ENCODE measurements at places on chromosomes 6 and 20.

DNA sequence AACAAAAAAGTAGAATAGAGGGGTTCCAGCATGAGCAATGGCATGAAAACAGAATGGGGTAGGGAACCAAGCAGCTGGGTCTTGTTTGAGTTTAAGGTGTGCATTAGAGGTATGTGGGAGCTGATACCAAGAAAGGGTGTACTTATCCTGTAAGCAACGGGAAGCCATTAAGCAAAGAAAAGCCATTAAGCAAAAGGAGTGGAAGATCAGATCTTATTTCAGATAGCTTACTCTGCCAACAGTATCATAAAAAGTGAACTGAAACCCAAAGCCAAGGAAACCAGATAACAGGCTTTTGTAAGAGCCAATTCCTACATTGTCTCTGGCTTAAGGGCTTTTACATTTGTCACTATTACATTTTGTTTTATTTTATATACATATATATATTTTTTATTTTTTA lies 21.3 kb upstream of the BEND6 start:
- no peak for DNase-seq

GRCh38 chr20:481167-481566 lies 18.8 kb upstream of the TBC1D20 start:
- DNase-seq: no peak

DNA sequence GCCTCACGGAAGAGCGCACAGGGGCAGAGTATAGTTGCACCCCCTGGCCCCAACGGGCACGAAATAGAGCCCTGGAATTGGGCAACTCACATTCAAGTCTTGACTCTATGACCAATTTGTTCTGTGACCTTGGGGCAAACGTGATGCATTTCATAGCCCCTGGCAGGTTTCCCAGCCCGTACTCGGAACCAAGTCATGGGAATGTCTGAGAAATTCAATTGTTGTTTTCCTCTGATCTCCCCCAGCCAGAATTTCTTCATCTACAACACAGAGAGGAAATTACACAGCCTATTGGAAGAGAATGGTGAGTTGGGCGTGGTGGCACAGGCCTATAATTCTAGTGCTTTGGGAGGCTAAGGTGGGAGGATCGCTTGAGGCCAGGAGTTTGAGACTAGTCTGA lies 322.3 kb upstream of the SULF2 start:
- DNase-seq: no peak

DNA sequence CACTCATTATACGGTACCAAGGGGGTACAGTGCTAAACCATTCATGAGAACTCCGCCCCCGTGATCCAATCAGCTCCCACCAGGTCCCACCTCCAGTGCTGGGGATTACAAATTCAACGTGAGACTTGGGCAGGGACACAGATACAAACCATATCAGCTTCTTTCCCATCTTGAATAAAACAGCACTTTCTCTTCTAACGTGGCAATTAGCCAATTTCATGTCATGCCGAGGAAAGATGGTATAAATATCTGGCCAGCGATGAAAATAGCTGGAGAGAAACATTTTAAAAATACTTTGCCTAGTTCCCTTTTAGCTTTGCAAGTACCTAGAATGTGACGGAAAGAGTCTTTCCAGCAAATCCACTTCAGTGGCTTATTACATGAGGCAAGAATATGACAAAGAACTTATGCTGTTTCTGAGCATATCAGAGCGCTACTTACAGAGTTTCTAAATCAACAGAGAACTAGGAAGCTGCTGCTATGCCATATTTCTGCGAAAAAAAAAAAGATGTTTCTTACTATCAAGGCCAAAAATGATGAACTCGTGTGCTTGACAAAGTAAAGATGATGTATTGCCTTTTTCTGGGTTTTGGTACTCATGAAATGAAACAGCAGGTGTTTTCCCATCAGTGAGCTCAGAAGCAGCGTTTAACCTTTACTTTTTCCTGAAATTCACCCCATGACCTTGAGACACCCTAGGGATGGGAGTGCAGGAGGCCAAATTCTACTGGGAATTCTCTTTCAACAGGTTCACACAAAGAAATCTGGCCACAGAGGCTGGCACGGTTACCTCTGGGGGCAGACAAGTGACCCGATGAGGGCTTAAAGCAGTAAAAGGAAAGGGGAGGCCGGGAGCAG lies 37.9 kb downstream of the AGPAT4 start:
- no peak for DNase-seq

- no peak for DNase-seq
Observed at GRCh38 chr6:17267566-17267965, 13.6 kb upstream of the RBM24 start.

DNA sequence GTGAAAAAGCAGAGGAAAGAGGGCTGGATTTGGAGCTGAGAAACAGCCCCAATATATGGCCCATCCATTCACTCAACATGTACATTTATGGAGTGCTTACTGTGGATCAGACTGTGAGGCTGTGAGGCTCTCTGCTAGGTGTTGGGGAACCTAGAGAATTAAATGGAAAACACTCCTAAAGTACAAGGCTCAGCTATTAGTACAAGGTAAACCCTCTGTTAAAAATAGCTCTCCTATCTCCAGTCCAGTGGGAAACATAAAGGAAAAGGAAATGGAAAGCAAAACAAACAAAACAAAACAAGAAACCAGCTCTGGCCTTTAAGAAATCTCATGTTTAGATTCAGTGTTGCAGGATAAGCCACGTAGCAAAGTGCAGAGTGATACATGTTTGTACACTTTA lies 35.0 kb downstream of the LY86 start:
- no peak for DNase-seq

DNA sequence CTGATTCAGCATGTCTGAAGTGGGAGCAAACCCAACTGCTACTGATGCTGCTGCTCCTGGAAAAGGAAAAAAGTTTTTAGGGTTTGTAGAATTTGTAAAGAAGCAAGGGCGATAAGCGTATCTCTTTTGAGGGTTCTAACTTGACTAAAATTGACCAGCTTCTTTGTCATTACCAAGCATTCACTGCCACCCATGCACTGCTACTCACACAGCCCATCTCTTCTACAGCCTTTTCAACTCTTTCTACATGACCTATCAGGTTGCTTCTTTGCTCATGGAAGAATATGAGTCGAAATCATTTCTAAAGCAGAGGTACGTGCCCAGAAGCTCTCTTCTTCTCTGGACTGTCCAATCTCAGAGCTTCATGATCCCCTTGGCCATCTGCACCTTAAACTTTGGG lies 570.9 kb downstream of the EPHA7 start:
- DNase-seq: no peak

DNA sequence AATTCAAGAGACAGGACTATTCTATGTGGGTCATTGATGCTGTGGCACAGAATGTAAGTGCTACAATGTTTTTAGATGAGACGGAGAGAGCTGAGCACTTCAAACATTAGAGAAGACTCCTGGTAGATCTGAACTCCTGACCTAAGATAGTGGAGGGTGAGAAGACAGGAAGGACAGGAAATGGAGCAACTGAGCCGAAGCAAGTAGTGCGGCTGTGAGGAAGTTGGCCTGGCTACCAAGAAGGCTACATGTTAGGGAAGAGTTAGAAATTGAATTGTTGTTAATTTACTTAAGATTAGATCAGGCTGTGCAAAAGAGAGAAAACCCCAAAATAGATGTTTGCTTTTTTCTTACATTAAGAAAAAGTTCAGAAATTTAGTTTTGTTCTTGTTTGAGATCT lies 14.4 kb upstream of the MLIP start:
- no peak for DNase-seq

GRCh38 chr6:89828988-89829471 lies 650 bp upstream of the CASP8AP2 start:
- DNase-seq: no peak

DNA sequence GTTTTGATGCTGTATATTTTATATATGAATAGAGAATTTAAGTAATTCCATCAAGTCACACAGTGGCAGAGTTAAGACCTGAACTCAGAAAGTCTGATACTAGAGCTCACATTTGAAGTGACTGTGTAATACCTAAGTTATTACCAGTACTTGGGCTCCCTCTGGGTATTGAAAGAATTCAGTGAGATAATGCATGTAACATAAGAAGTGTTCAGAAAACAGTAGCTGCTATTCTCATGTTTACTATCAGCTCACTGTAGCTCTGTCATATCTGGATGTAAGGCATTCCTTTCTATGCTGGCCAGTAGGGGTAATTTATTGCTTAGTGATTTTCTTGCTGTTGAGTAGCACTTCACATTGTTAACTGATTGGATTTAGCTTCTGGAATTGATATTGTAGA lies 44.6 kb downstream of the NKX2-4 start:
- DNase-seq: no peak
